ENCODE measurements at places on chromosomes 4 and X.

DNA sequence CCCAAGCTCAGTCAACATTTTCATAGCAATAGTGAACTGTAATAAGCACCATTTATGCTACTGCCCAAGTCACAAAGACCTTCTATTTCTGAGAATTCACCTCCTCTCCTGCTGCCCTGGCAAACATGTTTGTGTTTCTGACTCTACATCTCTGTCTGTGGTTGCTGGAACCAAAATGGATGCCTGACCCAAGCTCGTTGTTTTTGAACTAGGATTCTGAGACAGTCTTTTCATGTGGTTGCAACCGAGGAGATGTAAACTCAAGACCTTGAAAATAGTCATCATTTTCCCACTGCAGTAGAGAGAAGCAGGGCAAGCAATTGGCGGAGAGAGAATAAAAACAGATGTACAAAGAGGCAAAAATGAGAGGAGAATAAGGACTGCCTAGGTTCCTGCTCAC lies 160.2 kb downstream of the RAB28 start:
- DNase-seq: no peak

GRCh38 chr4:75495476-75495875 lies 18.7 kb downstream of the RCHY1 start:
- DNase-seq: no peak

DNA sequence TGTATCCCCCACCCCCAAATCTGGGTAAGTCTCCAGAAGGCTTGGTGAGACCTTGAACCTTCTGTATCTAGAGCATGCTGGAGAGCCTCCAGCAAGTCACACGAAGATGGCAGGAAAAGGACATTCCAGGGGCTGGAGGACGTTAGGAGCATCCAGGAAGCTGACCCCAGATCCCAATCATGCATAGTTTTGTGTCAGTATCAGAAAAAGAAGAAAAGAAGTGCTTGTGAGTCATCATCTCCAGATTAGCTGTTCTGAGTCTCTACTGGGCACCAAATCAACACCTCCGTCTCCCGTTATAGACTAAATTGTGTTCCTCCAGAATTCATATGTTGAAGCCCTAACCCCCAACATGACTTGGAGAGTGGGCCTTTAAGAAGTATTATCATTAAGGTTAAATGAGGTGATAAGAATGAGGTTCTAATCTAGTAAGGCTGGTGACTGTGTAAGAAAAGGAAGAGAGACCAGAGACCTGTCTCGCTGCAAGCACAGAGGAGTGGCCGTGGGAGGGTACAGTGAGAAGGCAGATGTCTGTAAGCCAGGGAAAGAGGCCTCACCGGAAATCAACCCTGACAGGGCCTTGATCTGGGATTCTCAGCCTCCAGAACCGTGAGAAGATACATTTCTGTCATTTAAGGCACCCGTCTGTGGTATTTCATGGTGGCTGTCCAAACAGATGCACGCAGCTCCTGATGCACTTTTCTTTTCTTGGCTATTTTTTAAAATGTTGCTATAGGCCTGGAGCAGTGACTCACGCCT lies 38.1 kb upstream of the CLDN24 start:
- DNase-seq: peak; percentile 61

DNA sequence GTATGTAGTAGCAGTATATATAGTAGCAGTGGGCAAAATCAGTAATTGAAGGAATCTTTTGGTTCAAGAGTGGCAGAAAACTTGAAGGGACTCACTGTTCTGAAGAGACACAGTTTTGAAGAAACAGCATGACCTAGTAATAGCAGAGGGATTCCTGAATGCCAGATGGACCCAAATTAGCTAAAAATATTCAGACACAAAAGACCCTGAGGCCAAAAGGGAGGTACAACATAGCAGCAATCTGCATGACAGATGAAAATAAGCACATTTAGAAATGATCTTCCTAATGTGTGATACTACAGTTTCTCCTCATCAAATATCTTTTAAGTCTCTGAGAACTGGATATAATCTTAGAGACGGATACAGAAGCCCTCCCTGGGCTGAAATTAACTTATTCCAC lies 536.6 kb downstream of the PPARGC1A start:
- DNase-seq: no peak

GRCh38 chr4:53476232-53477037 lies 99.0 kb downstream of the FIP1L1 start:
- no peak for DNase-seq

DNA sequence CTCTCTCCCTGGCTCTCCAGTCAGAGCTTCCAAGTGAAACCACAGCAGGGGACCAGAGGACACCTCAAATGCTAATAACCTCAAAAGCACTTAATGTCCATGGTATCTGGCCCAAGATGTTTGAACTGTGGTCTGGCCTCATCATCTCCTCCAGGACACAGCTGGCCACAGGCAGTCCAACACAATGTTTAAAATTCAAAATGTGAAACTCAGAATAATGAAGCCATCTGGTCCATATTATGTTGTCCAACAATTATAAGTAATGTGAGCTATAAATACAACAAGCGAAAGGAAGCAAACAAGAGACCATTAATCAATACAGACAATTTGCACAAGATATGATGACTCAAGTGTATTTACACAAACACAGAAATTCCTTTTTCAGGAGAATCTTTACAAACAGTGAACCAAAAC lies 90.7 kb upstream of the S100G start:
- DNase-seq: no peak

- no peak for DNase-seq
These were observed 1574.7 kb downstream of the STIM2 start for GRCh38 chr4:28435314-28435713.

GRCh38 chr4:168218645-168219044 lies 99.9 kb downstream of the DDX60 start:
- no peak for DNase-seq

DNA sequence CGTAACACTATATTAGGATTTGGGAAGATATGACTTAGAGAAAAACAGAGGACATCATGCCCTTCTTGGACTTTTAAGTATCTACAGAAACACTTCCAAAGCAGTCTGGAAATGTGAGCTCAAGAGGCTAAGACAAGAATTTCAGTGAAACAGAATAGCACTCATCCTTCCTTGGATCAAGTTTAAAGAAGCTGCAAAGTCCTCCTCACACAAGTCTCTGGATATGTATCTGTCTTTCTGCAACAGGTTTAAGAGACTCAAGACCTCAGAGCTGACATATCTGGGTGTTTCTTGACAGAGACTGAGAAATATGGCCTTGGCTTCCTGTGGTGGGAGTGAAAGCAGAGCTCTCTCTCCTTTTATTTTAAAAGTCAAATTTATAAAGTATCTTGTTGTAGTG lies 82.5 kb upstream of the GIMD1 start:
- no peak for DNase-seq

DNA sequence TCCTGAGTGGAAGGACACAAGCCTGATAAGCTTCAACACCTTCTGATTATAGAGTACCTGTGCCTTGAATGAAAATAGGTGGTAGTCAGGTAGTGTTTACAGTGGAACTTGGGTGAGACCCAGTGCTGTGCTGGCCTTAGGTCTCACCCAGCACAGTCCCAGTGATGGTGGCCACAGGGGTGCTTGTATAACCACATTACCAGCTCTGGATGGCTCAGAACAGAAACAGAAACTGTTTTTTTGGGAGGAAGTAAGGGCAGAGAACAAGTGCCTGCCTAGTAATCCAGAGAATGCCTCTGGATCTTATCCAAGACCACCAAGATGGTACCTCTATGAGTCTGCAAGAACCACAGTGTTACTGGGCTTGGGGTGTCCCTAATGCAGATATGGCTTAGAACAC lies 171.5 kb upstream of the DIPK2B start:
- DNase-seq: no peak

GRCh38 chr4:183326853-183327252 lies 4.6 kb upstream of the CLDN24 start:
- DNase-seq: peak; percentile 61

GRCh38 chr4:1502976-1503375 lies 96.7 kb upstream of the NKX1-1 start:
- no peak for DNase-seq

DNA sequence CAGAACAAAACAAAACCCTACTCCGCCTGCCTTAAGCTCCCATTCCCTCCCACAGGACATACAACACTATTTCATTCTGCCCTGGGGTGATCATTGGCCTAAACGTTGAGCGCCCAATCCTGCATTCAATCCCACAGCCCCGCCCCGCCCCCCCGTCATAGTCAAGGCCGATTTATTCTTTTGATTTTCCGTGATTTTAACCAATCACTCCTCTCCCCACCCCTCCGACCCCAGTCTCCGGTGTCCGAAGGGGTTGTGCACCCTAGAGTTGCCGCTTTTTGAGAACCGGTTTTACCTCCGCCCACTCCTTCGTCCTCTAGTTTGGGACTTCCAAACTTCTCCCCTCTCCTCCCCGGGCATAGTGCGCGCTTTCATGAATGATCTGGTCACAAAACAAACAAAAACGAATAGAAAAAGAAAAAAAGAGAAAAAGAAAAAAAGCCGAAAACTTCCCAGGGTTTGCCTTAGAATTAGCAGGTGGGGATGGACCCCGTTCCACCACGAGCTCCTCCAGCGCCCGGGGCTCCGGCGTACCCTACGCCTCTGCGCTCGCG lies 446 bp upstream of the UBE2A start:
- DNase-seq: peak; percentile 50

- no peak for DNase-seq
These were observed 391.0 kb downstream of the GPAT3 start for GRCh38 chr4:83926950-83927349.

GRCh38 chrX:97046867-97047266 lies 163.2 kb downstream of the RPA4 start:
- no peak for DNase-seq

DNA sequence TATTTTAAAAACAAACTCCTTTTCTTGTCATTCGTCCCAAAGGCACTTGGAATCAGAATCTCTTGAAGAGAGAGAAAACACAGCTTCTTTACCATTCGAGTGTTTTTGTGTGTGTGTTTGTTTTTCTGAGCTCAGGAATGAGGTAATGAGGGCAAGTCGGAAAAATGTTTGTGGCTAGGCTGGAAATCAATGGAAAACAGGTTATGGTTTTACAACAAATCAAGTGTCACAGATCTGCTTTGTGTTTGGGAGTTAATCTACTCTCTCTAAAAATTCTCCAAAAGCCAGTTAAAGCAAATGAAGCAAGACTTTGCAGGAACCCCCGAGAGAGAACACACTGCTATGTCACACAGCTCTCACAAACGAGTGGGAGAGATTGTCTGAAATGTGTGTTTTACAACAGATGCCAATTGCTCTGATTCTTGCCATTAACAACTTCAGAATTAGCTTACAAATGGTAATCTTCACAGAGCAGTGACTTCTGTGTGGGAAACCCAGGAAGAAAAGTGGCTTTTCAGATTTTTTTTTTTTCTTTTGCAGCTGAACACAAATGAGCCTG lies 264.1 kb downstream of the CBLL2 start:
- DNase-seq: no peak

DNA sequence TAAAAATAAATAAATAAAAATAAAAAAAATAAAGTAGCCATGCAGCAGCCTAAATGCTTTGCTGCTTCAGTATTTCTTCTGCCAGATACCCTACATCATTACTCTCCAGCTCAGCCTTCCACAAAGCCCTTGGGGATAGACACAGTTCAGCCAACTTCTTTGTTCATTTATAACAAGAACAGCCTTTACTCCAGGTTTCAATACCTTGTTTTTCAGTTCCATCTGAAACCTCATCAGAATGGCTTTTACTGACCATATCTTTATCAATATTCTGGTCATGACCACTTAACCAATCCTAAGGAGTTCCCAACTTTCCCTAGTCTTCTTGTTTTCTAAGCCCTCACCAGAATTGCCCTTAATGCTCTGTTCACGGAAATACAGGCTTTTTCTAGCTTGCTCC lies 128.3 kb upstream of the MED14 start:
- no peak for DNase-seq

- no peak for DNase-seq
These were observed 34.6 kb upstream of the LNX1 start for GRCh38 chr4:53625888-53626287.

DNA sequence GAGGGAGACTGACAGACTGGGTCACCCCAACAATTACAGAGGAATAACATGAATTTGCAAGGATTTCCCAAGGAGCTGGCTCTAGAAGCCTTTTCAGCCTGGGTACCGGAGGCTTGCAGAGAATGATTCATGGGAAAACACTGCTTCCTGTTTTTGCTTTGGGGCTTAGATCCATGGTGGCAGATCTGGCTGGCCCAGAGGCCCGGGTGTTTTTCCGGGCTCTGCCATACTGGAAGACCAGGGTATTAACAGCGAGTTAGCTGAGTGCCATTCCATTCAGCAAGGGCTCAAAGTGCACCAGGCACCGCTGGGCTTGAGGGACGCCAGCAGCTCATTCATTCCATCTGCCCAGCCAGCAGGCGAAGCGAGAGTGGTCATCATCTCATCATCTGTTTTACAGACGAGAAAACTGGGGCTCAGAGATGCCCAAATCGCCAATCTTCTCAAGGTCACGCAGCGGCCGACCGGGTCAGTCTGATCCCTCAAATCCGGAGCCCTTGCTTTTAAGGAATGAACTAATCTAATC lies 1.3 kb downstream of the WDR1 start:
- peak; percentile 40 for DNase-seq

- DNase-seq: no peak
These were observed 43.5 kb upstream of the GPR174 start for GRCh38 chrX:79100791-79101484.

- no peak for DNase-seq
These were observed 1.7 kb upstream of the SRPX2 start for GRCh38 chrX:100642290-100642689.

DNA sequence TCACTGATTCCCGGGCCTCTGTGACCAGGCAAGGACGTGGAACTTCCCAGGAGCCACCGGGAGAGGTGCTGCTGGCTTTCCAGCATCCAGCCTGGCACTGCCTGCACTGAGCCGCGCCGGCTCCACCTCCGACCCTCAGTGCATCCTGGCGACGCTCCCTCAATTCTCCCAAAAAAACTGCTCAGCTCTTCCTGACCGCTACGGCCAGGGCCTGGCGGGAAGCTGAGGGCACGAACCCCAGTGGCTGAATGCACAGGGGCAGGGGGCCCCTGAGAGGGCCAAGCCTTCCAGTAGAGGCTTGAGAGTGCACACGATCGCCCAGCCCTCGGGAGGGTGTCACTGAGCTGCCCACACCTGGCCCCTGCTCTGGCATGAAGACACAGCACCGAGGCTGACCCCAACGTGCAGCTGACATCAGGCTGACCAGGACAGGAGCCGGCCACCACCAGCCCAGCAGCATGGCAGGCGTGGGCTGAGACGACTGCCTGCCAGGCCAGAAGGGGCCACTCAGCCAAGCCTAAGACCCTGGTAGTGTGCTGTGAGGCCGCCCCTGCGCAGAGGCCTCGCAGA lies 6.9 kb downstream of the CTBP1 start:
- DNase-seq: no peak

Data from NB4 (cell line).